Right kidney (tissue), 9 donors: ENCODE measurements at places on chromosomes 4 and X.
A peak's percentile ranks its signal among the peaks of the same experiment; 100 is the strongest.

- no peak for DNase-seq
These were observed 68.9 kb downstream of the COL25A1 start for GRCh38 chr4:109233570-109233969.

GRCh38 chr4:27764526-27764837 is 903.8 kb downstream of the STIM2 start:
- no peak for DNase-seq

GRCh38 chr4:106629268-106629625 is 260.7 kb upstream of the GIMD1 start:
- DNase-seq: no peak

DNA sequence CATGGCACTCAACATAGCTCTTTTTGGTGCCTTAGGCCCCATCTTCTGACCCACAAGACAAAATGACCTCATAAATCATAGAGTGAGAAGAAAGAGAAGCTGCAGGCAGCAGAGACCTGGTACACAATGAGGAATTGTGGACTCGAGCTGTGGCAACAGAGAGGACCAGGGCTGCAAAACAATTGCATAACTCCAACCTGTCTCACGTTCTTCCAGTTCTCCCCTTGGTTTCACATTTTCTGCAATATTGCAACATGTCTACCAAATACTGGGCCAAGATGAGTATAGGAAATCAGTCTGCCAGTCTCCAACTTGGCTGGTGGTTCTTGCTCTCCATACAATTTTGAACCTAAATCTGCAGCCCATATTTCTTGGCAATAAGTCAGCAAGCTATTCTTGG is 105.3 kb downstream of the KDR start:
- DNase-seq: no peak

DNA sequence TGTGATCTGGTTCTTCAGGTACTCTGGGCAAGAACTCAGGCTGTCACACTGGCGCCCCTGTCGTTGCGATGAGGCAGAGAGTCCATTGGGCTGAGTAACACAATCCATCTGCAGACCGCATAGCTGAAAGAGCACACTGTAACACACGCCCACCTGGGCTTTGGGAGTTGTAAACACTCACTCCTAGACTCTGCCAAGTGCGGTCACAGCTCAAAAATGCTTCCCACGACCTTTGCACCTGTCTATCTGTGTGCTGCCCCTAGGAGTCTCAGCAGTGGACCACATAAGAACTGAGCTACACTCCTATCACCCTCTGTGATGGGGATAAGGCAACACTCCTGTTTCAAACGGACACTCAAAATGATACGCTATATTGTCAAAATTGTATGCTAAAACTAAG is 2028.3 kb downstream of the PCDH7 start:
- DNase-seq: no peak

GRCh38 chr4:95867919-95868318 is 28.0 kb downstream of the PDHA2 start:
- no peak for DNase-seq

DNA sequence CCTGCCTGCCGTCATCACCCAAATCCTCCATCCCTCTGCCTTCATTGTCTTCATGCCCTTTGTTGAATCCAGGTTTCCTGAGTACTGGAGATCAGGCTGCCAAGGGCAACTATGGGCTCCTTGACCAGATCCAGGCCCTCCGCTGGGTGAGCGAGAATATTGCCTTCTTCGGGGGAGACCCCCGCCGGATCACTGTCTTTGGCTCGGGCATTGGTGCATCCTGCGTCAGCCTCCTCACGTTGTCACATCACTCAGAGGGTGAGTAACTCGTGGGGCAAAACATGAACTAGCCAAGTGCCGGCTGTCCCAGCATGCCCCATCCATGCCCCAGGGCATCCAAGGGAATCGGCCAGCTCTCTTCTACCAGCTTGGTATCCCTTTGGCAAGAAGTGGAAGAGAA is 19.4 kb downstream of the NLGN3 start:
- no peak for DNase-seq

GRCh38 chr4:48189731-48190130 is 55.7 kb upstream of the TXK start:
- no peak for DNase-seq

DNA sequence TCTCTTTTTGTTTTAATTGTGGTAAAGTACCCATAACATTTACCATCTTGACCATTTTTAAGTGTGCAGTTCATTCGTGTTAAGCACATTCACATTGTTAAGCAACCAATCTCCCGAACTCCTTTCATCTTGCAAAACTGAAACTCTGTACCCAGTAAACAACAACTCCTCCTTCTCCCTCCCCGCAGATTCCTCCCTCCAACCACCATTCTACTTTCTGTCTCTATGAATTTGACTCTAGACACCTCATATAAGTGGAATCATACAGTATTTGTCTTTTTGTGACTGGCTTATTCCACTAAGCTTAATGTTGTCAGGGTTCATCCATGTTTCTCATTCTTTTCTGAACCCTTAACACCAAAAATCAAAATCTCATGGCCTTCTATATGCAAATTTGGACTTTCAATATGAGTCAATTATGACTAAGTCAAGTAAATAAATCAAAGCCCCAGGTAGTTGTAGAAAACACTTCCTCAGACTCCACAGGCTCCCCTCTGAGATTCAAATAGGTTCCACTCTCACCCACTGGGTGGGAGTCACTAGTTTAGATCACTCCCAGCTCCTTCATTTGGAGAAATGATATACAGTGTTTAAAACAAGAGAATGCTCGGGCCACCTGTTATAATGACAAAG is 9.8 kb upstream of the RTL5 start:
- no peak for DNase-seq

DNA sequence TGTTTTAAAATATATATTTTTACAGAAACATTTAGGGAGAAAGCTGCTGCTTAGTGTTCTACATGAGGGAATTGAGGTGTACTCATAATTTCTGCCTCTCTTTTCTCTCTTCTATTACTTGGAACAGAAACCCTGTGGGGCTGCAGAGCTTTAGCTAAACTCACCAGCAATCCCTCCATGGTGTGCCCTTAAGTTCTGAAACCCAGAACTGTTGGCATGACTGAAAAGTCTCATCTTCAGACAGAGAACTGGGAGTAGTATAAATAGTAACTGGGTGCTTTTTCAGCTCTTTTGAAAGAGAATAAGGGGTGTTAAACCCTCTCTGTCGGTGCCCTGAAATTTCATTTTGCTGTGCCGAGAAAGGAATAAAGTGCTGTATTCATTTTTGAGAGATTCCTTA is 294.9 kb upstream of the BOD1L1 start:
- no peak for DNase-seq

GRCh38 chrX:12872741-12873140 is 5.9 kb downstream of the TLR7 start:
- DNase-seq: no peak

DNA sequence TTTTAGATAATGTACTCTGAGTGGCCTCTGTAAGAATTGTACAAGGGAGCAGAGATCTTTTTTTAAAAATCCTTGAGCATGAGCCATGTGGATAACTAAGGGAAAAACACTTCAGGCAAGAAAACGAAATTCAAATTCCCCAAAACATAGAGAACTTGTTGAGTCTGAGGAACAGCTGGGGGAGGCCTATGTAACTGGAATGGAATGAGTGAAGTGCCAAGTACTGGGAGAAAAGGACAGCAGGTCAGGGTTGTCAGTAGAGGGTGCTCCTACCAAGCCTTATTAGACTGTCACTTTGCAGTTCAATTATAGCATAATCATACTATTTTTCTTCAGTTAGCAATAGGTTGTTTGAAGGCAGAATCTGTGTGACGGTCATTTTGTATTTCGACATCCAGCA is 135.1 kb downstream of the ARHGAP6 start:
- DNase-seq: no peak

DNA sequence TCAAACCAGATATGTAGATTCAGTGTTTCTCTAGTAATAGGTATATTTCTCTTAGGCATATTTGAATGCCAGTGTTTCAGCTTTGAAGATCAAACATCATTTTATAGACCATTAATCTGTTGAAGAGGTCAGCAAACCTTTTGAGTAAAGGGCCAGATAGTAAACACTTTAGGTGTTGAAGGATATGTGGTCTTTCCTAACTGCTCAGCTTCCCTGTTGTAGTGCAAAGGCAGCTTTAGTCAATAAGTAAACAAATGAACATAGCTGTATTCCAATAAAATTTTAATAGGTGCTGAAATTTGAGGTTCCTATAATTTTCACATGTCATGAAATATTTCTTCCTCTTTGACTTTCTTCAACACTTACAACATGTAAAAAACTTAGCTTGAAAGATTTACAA is 201.6 kb downstream of the ADGRL3 start:
- no peak for DNase-seq

- no peak for DNase-seq
These were observed 6.5 kb downstream of the SH3BP2 start for GRCh38 chr4:2799224-2799911.

DNA sequence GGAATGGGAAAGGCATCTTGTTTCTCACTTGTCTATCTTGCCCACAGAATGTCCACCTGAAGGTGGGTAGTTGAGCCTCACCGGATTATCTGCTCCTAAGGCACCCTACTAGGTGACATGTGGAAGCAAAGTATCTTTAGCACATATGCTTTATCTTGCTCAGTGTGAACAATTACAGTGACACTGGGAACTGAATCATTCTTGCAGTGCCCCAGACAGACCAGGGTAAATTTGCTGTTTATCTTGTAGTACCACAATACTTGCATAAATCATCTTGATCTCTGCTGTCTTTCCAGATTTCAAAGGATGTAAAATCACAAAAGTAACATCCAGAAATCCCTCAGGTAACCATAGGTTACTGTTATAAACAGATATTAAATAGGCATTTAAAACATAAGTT is 930.0 kb upstream of the INTU start:
- no peak for DNase-seq

DNA sequence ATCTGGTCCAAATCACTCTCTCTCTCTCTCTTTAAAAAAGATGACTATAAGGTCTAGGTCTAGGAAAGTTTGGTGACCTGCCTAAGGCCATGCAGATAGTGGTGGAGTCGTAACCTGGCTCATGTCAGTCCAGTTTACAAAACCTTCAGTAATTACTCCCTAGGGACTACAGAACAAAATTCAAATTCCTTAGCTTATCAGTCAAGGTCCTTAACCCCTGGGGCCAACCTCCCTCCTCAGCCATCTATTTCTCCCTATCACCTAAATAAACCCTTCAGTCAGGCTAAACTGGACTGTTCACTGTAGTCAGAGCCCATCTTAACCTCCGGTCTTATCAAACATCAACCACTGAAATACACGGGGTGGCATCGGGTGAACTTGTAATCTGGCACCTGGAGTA is 68.9 kb downstream of the MAP3K15 start:
- DNase-seq: no peak

DNA sequence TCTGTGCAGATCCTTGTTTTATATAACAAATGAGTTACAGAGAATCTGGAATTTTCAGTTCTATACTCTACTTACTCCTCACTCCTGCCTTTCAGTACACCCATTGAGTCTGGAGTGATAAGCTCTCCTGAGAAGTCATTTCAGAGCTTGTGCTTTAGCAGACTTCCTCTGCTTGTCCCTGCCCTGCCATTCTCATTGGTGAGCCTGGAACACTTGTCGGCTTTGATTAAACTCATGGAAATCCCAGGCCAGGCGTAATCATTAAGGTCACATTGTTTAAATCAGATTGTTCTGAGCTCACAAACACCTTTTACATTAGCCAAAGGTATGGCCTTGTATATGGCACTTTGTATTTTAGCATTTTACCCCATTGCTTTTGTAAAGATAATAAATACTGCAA is 102.7 kb downstream of the CNKSR2 start:
- DNase-seq: no peak

DNA sequence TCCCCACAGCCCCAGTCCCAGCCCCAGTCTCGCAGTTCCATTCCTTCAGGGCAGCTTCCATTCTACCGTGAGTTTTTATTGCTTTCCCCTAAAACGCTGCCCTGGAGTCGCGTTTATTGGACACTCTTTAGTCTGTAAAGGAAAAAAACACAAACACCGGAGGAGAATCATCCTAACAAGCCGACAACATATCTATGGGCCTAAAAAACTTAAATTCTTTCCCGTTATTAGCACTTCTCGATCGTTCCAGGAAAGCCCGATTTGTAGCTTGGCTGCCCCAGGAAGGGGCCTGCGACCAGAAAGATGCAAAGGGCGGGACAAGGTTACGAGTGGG is 178.5 kb downstream of the CBR4 start:
- no peak for DNase-seq

DNA sequence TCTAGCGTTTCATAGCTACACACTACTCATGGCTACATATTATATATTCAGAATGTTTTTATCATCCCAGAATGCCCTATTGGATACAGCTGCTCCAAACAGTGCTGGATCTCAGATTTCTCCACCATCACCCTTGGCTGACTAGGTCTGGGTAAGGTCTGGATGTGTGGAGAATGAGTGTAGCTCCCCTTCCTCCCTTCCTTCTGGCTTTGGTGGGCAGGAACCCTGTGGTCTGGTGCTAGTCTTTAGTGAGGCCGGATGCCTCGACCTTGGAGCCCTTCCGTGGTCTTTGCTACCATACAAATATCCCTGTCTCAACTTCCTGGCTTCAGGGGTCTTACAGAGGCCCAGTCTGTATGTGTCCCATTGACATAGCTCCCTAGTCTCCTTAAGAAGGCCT is 52.1 kb upstream of the KDR start:
- no peak for DNase-seq

DNA sequence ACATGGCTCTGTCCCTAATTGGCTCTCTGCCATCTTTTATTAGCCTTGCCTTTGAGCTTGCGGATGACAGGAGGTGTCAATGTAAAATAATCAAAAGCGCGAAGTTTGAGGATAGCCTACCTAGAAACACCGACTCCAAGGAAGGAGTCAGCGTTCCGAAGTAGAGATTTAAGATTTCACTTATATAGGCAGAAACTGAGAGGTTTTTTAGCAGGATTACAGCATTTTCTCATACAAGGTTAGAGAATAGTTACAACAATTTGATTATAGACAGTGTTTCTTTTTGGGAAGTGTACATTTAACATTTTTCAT is 499 bp upstream of the NFXL1 start:
- DNase-seq: no peak

- no peak for DNase-seq
These were observed 26.5 kb upstream of the ANAPC4 start for GRCh38 chr4:25350561-25350960.

GRCh38 chr4:37891260-37892159 is 626 bp downstream of the TBC1D1 start:
- peak; percentile 39 for DNase-seq

- no peak for DNase-seq
These were observed 407.9 kb downstream of the TECRL start for GRCh38 chr4:64001229-64001898.

DNA sequence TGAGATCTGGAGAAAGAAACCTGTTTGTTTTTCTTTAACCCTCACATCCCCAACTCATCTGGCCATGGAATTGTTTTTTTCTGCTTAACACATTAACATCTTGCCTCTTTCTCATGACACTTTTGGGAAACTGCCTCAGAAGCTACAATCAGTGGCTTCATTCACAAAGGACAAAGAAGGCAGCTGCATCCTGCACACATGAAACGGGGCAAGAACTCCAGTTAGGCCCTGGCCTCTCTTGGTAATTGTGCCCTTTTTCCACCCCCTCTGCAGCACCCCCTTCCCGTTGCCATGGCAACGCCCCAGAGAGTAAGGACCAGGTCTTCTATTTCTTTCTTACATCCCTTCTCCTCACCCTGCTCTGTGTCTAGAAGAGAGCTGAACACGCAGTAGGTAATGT is 103.4 kb downstream of the PDGFRA start:
- no peak for DNase-seq
